Activated T-cell treated with anti-CD3 and anti-CD28 coated beads for 4 hours (primary cell): ENCODE measurements at places on chromosomes 13 and 19.

DNA sequence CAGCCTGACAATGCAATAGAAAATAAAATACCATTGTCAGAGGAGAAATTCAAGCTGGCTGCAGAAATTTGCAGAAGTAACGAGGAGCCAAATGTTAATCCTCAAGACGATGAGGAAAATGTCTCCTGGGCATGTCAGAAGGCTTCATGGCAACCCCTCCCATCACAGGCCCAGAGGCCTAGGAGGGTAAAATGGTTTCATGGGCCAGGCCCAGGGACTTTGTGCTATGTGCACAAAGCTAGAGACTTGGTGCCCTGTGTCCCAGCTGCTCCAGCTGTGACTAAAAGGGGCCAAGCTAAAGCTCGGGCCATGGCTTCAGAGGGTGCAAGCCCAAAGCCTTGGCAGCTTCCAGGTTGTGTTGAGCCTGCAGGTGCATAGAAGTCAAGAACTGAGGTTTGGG is 431.7 kb downstream of the LMO7 start:
- no peak for DNase-seq

DNA sequence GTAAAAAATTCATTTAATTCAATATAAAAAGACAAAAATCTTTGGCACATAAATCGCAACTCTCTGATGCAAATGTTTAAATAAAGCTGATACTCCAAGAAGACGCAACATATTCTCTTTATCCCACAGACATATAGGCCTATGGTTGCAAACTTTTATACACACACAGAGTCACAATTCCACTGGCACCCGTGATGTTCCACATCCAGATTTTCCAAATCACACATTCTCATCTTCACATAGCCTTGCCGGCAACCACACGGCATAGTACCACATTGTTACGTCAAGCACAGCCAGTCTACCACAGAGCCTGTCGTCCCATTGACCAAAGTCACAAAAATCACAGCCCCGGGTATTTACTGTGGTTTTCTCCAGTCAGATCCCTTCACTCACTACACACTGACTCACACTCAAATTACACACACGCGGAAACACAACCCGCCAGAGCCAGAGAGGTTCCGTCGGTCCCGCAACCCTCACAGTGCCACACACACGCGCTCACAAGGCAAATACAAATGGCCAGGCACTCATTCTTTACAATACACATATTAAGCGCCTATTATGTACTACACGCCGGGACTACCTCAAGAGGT is 546 bp upstream of the ZNF546 start:
- DNase-seq, result no peak

- DNase-seq, result no peak
These were observed 226.9 kb downstream of the LHFPL6 start for GRCh38 chr13:39376076-39376475.

- no peak for DNase-seq
These were observed 1.7 kb upstream of the PSMC4 start for GRCh38 chr19:39969266-39969665.

DNA sequence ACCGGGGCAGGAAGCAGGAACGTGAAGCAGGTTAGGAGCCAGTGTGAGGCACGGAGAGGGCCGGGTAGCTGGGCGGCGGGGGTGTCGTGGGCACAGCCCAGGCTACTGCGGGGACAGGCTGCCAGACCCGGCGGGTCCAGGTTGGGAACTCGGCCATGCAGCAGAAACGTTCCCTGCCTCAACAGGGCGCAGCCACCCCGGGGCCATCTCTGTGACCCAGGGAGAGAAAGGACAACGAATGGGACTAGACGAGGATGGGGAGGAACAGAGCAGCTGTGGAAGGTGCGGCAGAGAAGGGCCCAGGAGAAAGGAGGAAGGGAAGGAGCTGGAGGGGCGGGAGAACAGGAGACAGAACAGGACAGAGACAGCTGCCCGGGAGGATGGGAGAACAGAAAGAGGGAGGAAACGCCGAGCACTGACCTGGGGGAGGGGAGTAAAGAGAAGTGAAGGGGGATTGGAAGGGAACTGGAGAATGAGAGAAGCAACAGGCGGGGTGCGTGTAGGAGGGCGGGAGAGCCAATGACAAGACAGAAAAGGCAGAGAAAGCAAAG is 12.9 kb upstream of the GARIN5A start:
- no peak for DNase-seq

- DNase-seq, result no peak
These were observed 36.7 kb downstream of the USPL1 start for GRCh38 chr13:30654430-30654829.

GRCh38 chr13:22114630-22115311 is 443.9 kb downstream of the FGF9 start:
- DNase-seq, result peak; percentile 17
